ENCODE measurements at places on chromosomes 16 and 17.

DNA sequence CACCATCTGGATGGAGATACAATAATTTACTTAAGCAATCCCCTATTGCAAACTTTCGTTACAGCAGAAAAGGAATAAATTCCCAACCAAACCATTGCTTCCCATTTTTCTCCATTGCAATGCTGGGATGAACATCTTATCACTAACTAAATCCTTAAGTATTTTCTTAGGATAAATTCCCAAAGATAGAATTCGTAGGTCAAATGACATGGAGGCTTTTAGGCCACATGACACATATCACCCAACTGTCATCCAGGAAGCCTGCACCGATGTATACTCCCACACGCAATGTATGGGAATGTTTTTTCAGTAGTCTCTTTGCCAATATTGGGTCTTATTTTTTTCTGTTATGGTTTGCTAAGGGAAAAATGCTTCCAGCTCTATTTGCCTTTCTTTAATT, 1.6 kb upstream of the TLCD2 start:
- no peak for DNase-seq

DNA sequence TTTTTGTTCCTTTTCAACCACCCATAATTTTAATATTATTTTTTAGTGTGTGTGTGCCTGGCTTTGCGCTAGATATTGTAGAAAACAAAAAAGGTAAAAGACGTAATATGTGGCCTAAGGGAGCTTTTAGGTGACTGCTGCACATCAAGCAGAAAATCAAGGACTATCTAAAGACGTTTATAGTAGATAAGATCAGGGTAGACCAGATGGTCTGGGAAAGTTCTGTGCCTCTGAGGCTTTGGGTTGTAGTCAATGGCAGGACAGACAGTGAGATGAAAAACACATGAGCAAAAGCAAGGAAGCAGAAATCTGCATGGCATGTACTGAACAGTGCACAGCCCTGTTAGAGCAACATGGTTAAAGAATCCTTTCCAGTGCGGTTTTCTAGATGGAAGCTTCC, 26.8 kb upstream of the ARHGAP23 start:
- DNase-seq = no peak

- DNase-seq = no peak
These were observed 20.0 kb upstream of the TBX2 start for GRCh38 chr17:61379457-61380216.

DNA sequence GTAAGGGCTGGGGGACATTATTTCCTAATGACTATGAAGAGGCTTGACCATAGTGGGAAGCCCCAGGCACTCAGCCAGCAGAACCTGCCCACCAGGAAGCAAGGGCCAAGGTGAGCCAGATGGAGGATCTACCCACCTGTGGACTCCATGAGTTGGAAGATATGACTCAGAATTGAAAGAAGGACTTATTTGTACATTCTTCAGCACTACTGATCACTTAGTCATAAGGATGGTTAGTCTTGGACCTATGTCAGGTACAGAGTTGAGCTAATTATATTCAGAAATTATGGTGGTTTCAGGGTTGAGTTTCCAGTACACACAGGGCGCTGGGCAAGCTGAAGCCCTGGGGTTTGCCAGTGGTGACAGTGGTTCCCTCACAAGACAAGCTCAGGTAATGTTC, 24.0 kb upstream of the GRIN2A start:
- no peak for DNase-seq

DNA sequence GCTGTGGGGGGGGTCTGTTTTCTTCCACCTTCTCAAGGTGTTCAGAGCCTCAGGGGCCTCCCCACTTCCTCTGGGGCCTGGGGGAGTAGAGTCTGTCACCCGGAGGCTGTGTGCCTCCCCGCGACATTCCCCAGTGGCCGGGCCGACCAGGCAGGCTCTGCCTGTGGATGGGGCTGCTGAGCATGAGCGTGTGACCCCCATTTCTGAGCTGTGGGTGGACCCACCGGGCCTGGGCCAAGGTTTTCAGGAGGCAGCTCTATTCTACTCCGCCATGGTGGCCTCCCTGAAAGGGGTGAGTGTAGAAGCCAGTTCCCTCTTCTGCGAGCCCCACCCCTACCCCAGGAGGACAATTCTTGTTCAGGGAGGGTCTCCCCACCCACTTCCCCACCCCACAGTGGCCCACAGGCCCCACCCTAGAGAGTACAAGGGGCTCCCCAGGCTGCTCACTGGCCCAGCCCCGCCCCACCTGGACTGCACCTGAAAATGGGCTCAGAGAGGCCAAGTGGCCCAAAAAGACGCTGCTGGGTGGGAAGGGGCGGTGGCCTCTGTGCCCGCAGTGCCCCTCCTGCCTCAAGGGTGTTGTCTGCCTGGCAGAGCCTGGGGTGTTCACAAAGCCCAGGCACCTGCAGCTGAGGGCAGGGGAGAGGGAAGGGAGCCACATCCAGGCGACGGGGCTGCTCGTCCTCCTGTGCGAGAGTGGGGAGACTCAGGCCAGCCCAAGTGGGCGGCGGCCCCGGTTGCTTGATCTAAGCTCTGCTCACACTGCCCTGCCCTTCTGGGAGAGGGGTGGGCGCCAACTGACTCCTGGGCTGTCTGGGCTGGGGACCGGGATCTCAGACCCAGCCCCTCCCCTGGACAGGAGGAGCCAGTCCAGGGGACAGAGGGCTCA, 1.3 kb downstream of the MSLN start:
- no peak for DNase-seq

GRCh38 chr16:78155791-78156345, 56.4 kb downstream of the WWOX start:
- no peak for DNase-seq

DNA sequence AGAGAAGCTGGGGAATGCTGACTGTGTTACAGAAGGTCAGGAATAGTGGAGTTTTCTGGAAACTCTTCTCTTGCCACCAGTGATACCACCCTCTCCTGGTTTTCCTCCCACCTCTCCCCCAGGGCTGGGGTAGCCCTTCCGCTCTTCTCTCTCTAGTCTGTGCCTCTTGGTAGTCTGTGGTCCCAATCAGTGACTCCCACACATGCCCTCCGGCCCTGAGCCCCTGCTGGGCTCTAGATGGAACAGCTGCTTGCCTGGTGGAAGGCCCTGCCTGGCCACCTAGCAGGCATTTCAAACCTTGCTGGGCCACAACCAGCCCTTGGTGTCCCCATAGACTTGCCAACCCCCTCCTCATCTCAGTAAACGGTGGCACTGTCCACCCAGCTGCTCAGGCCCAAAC, 15.2 kb upstream of the MTSS2 start:
- DNase-seq = no peak

DNA sequence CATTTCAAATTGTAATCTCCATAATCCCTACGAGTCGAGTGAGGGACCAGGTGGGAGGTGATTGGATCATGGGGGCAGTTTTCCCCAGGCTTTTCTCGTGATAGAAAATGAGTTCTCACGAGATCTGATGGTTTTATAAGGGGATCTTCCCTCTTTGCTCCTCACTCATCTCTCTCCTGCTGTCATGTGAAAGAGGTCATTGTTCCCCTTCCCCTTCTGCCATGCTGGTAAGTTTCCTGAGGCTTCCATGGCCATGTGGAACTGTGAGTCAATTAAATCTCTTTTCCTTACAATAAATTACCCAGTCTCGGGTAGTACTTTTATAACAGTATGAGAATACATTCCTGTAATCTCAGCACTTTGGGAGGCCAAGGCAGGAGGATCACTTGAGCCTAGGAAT, 76.7 kb upstream of the MARCHF10 start:
- DNase-seq = no peak

GRCh38 chr16:84785843-84786581, 33.8 kb upstream of the CRISPLD2 start:
- no peak for DNase-seq

DNA sequence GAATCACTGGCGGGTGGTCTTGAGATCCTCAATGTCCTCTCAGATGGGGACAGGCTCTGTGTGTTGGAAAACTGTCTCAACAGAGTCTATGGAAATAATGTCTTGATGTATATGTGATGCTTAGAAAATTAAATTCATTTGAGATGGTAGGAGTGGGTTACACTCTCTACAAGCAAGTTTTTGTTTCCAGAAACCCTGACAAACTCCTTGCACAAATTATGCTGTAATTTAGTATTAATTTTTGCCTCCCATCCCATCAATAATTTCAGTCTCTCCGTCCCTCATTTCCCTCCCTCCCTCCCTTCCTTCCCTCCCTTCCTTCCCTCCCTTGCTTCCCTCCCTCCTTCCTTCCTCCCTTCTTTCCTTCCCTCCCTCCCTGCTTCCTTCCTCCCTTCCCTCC, 488.0 kb upstream of the C16orf82 start:
- DNase-seq = no peak

DNA sequence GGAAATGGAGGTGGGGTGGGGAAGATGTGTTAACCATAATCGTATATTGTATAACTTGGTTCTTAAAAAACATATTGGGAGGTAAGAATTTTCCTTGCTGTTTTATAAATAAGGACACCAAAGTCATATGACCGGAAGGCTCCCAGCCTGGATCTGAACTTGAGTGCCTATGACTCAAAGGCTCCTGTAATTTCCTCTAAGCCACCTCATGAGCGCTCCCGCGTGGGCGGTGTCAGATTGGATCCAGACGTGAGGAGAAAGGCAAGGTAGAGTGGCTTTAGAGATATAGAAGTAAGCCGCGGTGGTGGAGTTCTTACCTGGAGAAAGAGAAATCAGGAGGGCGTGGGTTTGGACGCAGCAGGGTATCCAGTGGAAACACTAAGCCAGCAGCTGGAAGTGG, 196.2 kb upstream of the NLRP1 start:
- DNase-seq = no peak

- DNase-seq = no peak
These were observed 6.2 kb downstream of the APPBP2 start for GRCh38 chr17:60519795-60520194.

DNA sequence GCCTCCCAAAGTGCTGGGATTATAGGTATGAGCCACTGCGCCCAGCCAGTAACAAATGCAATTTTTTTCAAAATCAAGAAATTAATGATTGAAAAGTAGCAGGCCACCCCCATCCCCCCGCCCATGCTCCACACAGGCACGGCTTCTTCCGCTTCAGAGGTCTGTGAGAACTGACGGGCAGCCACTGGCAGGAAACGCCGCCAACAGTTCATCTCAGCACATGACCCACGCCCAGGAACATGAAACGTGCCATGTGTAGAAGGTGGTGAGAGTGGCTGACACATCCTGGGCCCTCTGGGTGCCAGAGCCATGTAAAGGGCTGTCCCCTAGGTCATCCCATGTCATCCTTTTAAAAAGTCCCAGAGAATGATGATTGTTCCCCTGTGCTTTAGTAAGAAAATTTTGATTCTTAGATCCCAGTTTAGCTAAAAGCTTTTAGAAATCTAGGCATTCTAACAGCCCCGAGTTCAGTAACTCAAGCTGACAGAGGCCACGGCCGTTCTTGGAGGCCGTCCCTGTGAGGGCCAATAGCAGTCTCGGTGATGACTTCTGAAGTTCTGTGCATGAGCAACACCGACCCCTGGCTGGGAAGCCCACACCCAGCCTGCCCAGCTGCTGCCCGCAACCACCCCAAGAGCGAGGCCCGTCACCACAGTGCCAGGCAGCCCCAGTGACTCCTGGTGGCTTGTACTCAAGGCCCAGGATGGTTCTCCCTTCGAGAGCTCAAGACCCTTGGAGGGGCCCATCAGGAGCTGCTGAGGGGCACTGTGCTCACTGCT, 52.1 kb downstream of the KLHDC4 start:
- peak; percentile 24 for DNase-seq

GRCh38 chr17:40852364-40852763, 14.7 kb downstream of the KRT12 start:
- DNase-seq = no peak

GRCh38 chr16:26701243-26701886, 365.4 kb upstream of the C16orf82 start:
- DNase-seq = no peak

DNA sequence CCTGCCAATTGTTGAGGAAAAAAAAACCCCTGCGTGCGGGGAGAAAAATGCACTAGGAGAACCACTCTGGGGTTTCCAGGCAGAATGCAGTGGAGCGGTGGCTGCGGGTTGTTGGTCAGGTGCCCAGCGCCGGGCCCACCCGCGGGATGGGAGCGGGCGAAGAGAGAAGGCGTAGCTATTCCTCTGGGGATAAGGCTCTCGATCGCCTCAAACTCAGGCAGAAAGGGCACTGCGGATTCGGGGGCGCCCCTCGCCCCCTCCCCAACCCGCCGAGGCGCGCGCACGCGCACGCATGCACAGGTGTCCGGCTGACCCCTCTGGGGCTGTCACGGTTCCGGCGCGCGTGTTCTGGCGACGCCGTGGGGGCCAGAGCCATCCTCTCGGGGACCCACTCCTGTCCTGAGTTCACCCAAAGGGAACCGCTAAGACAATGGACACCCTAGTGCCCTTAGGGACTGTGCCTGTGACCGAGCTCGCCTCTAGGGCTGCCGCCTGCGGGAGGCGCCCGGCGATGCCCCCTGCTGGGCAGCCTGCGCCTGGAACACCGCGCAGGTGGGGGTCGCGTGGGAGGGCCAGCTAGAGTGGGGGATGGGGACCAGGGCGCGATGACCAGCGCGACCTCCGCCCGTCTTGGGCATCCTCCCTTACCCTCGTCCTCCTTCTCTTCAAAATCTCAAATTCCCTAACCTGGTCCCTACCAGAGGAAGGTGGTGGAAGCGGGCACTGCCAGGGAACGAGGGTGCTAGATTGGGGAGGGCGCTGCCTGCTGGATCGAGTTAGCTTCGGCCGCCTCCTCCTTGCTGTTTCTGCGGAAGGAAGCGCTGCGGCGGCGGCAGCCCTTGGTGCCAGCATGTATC, 14.4 kb upstream of the CBX8 start:
- no peak for DNase-seq

- DNase-seq = no peak
These were observed 186.2 kb downstream of the SLC39A11 start for GRCh38 chr17:72906306-72906705.

- DNase-seq = no peak
These were observed 16.7 kb downstream of the SOCS3 start for GRCh38 chr17:78343187-78343542.

- no peak for DNase-seq
These were observed 169.4 kb downstream of the SNX29 start for GRCh38 chr16:12145918-12146317.

DNA sequence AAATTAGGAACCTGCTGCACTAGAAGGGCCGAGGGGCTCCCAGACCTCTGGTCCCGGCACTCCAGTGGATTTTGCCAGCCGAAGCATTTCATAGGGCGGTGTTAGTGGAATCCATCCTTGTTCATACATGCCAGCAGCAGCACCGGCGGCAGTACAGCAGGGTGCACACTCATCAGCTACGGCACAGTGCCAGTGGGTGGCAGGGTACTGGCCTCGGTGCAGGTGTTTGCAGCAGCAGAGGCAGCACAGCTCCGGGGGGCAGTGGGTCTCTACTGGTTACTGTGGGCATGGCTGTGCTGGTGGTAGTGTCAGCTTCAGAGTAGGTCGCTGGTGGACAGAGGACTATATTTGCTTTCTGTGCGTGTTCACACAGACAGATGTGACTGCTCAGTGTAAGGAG, 985.7 kb downstream of the CDH8 start:
- no peak for DNase-seq

GRCh38 chr17:68029512-68030215, 5.9 kb upstream of the KPNA2 start:
- no peak for DNase-seq

- no peak for DNase-seq
These were observed 34.3 kb upstream of the RPRML start for GRCh38 chr17:47013341-47013740.

Measured in activated CD8-positive, alpha-beta memory T cell treated with anti-CD3 and anti-CD28 coated beads for 4 hours (primary cell).